ENCODE measurements at places on chromosomes 16 and 17.

- DNase-seq = no peak
Observed at GRCh38 chr16:5922686-5923085, 825.1 kb upstream of the EEF2KMT start.

GRCh38 chr17:45687594-45687993 lies 96.5 kb upstream of the CRHR1 start:
- DNase-seq = no peak

DNA sequence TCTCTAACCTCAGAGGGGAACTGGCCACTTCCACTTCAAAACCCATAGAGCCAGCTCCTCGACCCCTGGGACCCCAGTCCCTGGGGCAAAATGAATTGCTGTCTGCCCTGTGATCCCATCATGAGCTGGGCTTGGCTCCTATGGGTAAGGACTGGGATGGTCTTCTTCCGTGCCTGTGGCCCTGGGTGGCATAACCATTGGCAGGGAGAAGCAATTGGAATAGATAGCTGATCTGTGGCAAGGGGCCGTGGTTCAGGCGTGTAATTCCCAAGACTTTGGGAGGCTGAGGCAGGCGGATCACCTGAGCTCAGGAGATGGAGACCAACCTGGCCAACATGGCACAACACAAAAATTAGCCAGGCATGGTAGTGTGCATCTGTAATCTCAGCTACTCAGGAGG lies 4.3 kb downstream of the SULT1A2 start:
- no peak for DNase-seq

DNA sequence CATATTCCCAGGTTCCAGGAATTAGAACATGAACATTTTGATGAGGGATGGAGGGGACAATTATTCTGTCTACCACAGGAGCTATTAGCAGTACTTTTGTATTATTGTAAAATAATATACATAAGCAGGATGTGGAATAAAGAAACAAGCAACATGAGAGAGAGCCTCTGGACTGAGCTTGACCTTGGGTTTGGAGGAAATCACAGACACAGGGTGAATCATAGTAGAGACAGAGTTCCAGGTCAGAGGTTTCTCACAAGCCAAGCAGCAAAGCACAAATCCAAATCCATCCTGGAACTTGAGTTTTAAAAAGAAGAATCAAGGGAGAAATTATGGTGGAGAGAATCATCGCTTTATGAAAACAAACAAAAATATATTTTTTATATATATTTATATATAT lies 5.1 kb downstream of the KRT31 start:
- DNase-seq = no peak

- no peak for DNase-seq
Observed at GRCh38 chr16:4966736-4967453, 8.8 kb downstream of the SEC14L5 start.
